ENCODE measurements at places on chromosomes 4 and X. TPM values are rescaled to one million over a fixed set of nuclear protein-coding genes. Genes with fewer than 3 reads are reported as not detected.

The EPGN gene
- not detected for total RNA-seq

The APELA gene
- not detected for total RNA-seq

The CT45A3 gene
- total RNA-seq: not detected

DNA sequence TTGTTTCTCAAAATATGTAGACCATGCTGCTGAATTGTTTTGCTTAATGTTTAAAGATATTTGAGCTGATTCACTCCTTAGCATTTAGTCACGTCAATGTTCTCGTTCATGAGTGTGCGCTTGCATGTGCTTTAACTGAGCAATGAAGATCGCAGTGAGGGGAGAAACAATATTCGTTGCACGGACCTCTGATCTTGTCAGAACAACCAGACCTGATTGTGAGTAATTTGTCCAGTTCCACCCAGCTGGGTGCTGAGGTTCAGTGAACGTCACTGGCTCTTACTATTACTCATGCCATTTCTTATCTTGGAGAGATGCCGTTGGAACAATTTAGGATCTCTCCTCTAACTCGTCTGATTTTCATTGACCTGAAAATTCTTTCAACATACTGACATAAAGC, 15.0 kb upstream of the PRKX start:
- no peak overlapping the region for H3K4me3 ChIP-seq
- H3K27me3 ChIP-seq: no peaks in the 10 kb centered on the region
- no peak overlapping the region for H3K27ac ChIP-seq
- no peak for DNase-seq
- no peaks in the 10 kb centered on the region for H3K36me3 ChIP-seq

DNA sequence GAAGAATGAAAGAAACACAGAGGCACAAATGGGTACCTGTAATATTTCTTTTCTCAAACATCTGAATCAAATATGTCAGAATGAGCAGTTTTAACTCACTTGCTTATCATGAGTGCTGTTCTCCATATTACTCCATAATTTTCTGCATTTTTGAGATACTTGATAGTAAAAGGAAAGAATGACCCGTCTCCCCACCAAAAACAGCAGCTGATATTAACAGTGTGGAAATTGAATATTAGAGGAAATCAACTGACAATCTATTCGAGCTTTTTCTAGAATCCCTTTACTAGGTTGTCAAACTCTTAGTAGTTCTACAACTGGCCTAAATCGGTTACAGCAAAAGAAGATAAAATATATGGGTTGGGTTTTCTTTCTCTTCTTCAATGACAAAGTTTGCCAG, 49.9 kb upstream of the HELT start:
- H3K27ac ChIP-seq: no peak overlapping the region
- H3K36me3 ChIP-seq: peaks cover 3% of the 10 kb centered on the region
- peaks cover 8% of the 10 kb centered on the region for H3K27me3 ChIP-seq
- H3K4me1 ChIP-seq: peaks cover 2% of the 10 kb centered on the region
- no peak for DNase-seq

The ZFP92 gene
- 2.1 TPM for total RNA-seq

- DNase-seq: no peak
- H3K27me3 ChIP-seq: no peaks in the 10 kb centered on the region
- no peak overlapping the region for H3K4me3 ChIP-seq
- no peak overlapping the region for H3K27ac ChIP-seq
Measured at GRCh38 chr4:166123546-166123945, 250.5 kb downstream of the TLL1 start.

Data from activated T-helper 2 cell treated with anti-CD3 and anti-CD28 coated beads, Interferon-gamma antibody, Interleukin-2, Interleukin-4, amounts not matched to agents 10 μg/mL and 5 μg/mL and 100 μg/mL, durations not matched to agents 14 hours and 24 hours and 36 hours (primary cell).